ENCODE measurements at places on chromosomes 11 and 22. TPM values are rescaled to one million over a fixed set of nuclear protein-coding genes. Genes with fewer than 3 reads are reported as not detected.

LRRC32 gene
- total RNA-seq = 4.3 TPM

TRIM51 gene
- not detected for total RNA-seq

IL17REL gene
- not detected for total RNA-seq

- H3K4me3 ChIP-seq = no peak overlapping the region
- H3K36me3 ChIP-seq = no peaks in the 10 kb centered on the region
- DNase-seq = no peak
- peaks cover 47% of the 10 kb centered on the region for H3K27me3 ChIP-seq
Observed at GRCh38 chr22:48268293-48268692, 1505.8 kb downstream of the TBC1D22A start.

DNA sequence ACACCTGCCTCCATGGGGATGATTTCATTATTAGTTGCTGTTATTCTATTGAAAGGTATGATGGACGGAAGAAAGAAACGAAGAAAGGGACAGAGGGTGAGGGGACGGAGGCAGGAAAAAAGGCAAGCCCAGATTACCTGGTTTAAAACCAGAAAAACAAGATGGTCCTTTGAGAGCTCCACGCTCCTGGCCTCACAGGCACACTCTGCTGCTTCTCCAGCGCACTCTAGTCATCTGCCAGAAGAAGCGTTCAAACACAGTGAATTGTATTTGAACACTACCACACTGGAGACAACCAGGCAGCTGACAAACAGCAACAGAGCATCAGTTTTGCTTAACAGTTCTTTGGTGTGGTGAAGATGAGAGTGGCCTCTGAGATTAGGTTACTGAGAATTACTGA is 216.9 kb downstream of the CADM1 start:
- no peak for DNase-seq
- H3K4me3 ChIP-seq = peak overlapping the region; percentile 28
- peaks cover 5% of the 10 kb centered on the region for H3K36me3 ChIP-seq

- peaks cover 13% of the 10 kb centered on the region for H3K4me1 ChIP-seq
- no peak overlapping the region for H3K4me3 ChIP-seq
- no peak overlapping the region for H3K27ac ChIP-seq
- no peaks in the 10 kb centered on the region for H3K27me3 ChIP-seq
Observed at GRCh38 chr22:28223826-28224225, 304.8 kb upstream of the PITPNB start.

GRCh38 chr22:36445158-36445668 is 36.2 kb downstream of the TXN2 start:
- H3K27me3 ChIP-seq = no peaks in the 10 kb centered on the region
- H3K4me1 ChIP-seq = peaks cover 11% of the 10 kb centered on the region
- no peak overlapping the region for H3K27ac ChIP-seq
- no peaks in the 10 kb centered on the region for H3K36me3 ChIP-seq
- no peak overlapping the region for H3K4me3 ChIP-seq
- DNase-seq = no peak

DNA sequence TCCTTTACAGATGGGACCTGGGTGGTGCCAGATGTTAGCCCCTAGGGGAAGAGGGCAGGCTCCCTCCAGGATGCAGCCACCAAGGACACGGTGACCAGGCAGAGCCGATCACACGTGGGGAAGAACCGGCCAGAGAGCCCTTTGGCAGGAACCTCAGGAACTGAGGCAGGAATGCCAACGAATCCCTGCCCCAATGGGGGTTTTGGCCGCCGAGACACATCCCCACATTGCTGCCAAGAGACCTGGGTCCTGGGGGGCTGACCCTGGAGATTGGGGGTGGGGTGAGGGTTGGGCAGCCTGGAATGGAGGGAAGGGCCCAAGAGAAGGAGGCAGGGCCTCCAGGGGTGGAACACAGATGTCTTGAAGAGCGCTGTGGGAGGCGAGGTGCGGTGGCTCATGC is 28.7 kb upstream of the LMO1 start:
- no peaks in the 10 kb centered on the region for H3K36me3 ChIP-seq
- H3K27me3 ChIP-seq = no peaks in the 10 kb centered on the region
- H3K4me1 ChIP-seq = peaks cover 15% of the 10 kb centered on the region
- H3K4me3 ChIP-seq = no peak overlapping the region
- H3K27ac ChIP-seq = no peak overlapping the region
